ENCODE measurements at places on chromosomes 2 and 18. TPM values are rescaled to one million over a fixed set of nuclear protein-coding genes. Genes with fewer than 3 reads are reported as not detected.

- no peak overlapping the region for H3K4me3 ChIP-seq
- no peaks in the 10 kb centered on the region for H3K4me1 ChIP-seq
- no peak for DNase-seq
- no peaks in the 10 kb centered on the region for H3K27me3 ChIP-seq
These were observed 1947.6 kb upstream of the CELF4 start for GRCh38 chr18:39513186-39513585.

GRCh38 chr2:158204741-158205165, 103.1 kb downstream of the UPP2 start:
- H3K4me1 ChIP-seq, result no peaks in the 10 kb centered on the region
- H3K36me3 ChIP-seq, result no peaks in the 10 kb centered on the region
- no peaks in the 10 kb centered on the region for H3K27me3 ChIP-seq
- H3K27ac ChIP-seq, result no peak overlapping the region
- no peak overlapping the region for H3K4me3 ChIP-seq
- DNase-seq, result no peak

DNA sequence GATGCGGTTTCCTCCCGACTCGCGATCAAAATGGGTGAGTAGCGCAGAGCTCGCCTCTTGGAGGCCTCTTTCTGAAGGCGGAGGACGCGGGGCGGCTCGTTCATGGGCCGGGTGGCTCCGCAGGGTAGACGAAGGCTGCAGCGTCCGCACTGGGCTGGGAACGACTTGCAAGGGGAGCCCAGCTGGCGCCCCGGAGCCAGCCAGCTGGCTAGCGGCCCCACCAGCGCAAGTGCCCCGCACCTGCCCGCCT, 328 bp upstream of the PASK start:
- peak overlapping the region; percentile 99 for H3K4me3 ChIP-seq
- H3K4me1 ChIP-seq, result peaks cover 12% of the 10 kb centered on the region
- no peak overlapping the region for H3K27ac ChIP-seq
- no peaks in the 10 kb centered on the region for H3K27me3 ChIP-seq
- DNase-seq, result no peak
- no peaks in the 10 kb centered on the region for H3K36me3 ChIP-seq

DNA sequence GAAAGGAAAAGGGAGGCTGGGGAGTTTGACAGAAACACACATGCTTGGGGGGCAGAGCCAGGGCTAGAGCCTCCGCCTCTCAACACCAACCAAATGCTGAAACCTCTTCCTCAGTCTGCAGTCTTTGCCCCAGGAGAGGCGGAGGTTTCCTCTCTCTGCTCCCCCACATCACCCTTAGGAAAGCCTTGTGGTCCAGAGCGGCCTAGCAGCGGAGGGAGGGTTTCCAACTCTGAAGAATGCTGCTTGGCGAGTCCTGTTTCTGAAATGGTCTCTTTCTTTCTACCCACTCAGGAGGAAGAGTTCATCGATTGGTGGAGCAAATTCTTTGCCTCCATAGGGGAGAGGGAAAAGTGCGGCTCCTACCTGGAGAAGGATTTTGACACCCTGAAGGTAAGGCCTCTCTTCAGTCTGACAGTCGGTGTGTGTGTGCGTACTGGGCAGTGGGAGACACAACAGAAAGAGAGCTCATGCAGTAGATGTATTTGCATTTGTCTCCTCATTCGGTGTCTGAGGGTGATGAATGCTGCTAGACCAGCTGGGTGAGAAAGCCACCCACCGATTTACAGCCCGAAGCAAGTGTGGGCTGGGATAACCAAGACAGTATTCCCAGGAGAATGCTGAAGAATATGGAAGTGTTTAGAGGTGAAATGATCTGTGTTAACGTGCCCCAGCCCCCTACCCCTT, 190.5 kb downstream of the DYSF start:
- no peak for DNase-seq
- H3K36me3 ChIP-seq, result no peaks in the 10 kb centered on the region
- no peak overlapping the region for H3K4me3 ChIP-seq
- H3K27ac ChIP-seq, result no peak overlapping the region

DNA sequence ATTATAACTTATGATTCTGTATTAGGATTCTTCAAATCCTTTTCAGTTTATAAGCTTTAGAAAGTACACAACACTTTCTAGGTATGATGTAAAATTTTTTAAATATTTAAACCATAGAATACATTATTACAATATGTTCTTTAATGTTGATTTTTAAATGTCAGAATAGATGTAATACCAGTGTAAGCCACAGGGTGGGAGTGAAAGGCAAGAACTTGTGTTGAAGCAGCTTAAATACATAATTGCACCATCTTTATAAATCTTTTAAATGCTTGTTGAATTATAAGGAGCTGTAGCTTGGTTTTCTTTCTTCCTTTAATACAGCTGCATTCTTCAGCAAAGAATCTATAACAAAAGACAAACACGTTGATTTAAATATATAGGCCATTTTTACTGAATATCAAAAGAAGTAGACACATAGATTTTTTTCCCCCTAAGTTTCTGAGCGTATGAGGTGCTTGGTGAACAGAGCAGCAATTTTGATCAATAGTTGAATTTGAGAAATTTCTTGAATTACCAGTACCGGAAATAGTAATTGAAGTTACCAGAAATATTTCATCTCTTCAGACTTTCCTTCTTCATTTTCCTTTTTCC, 63.0 kb downstream of the TANK start:
- no peaks in the 10 kb centered on the region for H3K4me1 ChIP-seq
- H3K27ac ChIP-seq, result no peak overlapping the region
- no peak for DNase-seq
- H3K36me3 ChIP-seq, result peaks cover 11% of the 10 kb centered on the region

DNA sequence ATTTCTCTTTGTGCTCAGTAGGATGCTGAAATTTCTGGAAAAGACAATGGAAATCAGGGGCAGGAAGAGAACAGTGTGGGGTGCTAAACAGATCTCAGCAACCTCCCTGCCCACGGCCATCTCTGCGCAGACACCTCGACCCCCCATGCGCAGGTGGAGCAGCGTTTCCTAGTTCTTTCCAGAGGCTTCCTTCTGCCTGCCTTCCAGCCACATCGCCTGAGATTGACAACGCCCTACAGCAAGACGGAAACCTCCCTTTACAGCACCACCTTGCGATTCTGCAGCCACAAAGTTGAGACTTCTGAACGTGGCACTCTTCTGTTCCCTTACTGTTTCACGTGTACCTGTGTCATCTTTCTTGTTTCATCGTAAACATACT, 31.4 kb upstream of the CASP8 start:
- H3K27ac ChIP-seq, result no peak overlapping the region
- H3K27me3 ChIP-seq, result no peaks in the 10 kb centered on the region
- no peaks in the 10 kb centered on the region for H3K4me1 ChIP-seq
- H3K4me3 ChIP-seq, result no peak overlapping the region
- no peaks in the 10 kb centered on the region for H3K36me3 ChIP-seq

GRCh38 chr18:22399949-22400348, 17.8 kb downstream of the CTAGE1 start:
- H3K27me3 ChIP-seq, result no peaks in the 10 kb centered on the region
- H3K27ac ChIP-seq, result no peak overlapping the region
- no peaks in the 10 kb centered on the region for H3K4me1 ChIP-seq
- DNase-seq, result no peak
- no peaks in the 10 kb centered on the region for H3K36me3 ChIP-seq

DNA sequence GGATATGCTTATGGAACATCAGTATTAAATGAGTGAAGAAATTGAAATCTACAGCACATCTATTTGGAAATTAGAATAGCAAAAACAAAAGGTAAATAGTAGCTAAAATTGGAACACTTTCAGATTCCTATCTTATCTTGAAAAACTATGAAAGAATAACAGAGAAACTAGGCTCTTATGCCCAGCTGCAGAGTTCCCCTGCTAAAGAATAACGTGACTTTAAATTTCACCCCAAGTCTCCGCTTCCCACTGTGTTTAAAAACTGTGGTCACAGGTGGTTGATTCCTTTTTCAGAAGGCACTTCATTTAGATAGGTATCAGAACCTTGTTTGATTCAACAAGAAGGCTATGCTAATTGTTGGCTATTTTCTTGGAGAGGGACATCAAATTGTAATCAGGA, 30.1 kb downstream of the ARHGAP28 start:
- H3K4me3 ChIP-seq, result no peak overlapping the region
- DNase-seq, result no peak
- H3K36me3 ChIP-seq, result no peaks in the 10 kb centered on the region
- no peaks in the 10 kb centered on the region for H3K4me1 ChIP-seq

DNA sequence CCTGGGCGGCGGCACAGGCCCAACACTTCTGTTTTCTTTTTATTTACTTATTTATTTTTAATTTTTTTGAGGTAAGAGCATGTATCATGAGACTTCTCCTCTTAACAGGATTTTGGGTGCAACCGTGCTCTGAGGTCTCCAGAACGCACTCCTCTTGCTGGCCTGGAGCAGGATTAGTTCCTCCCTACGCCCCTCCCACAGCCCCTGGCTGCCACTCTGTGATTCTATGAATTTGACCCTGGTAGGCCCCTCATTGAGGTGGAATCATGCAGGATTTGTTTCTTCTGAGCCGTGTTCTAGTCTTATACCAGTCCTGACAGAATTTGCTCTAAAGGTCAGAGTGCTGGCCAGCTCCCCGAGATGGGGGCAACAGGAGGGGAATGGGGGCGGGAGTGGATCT, 106.5 kb upstream of the HS6ST1 start:
- DNase-seq, result no peak
- no peaks in the 10 kb centered on the region for H3K36me3 ChIP-seq
- H3K4me3 ChIP-seq, result no peak overlapping the region

DNA sequence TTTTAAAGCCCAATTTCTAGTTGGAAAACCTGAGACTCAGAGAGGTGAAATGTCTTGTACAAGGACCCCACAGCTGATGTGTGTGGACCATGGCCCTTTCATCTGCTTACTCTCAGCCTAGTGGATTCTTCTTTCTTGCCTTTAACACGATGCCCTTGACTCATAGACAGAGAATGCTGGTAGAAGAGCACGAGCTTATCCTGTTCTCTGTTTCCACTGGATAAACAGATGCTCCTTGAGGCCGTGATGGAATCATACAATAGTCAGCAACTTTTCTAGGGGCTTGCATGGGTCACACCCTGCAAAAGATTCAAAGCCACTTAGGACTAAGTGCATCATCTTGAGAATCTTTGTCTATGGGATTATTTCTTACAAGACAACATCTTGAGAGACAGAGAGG, 50.9 kb downstream of the MYCN start:
- no peak overlapping the region for H3K4me3 ChIP-seq
- H3K36me3 ChIP-seq, result no peaks in the 10 kb centered on the region
- no peak overlapping the region for H3K27ac ChIP-seq
- DNase-seq, result no peak

- H3K27ac ChIP-seq, result no peak overlapping the region
- no peaks in the 10 kb centered on the region for H3K27me3 ChIP-seq
- peaks cover 3% of the 10 kb centered on the region for H3K36me3 ChIP-seq
- H3K4me3 ChIP-seq, result no peak overlapping the region
- no peak for DNase-seq
- no peaks in the 10 kb centered on the region for H3K4me1 ChIP-seq
These were observed 119.7 kb downstream of the WDR7 start for GRCh38 chr18:56770873-56771272.

GRCh38 chr2:127398239-127398590, 10.4 kb upstream of the MAP3K2 start:
- no peaks in the 10 kb centered on the region for H3K27me3 ChIP-seq
- no peaks in the 10 kb centered on the region for H3K36me3 ChIP-seq
- peak; percentile 88 for DNase-seq

DNA sequence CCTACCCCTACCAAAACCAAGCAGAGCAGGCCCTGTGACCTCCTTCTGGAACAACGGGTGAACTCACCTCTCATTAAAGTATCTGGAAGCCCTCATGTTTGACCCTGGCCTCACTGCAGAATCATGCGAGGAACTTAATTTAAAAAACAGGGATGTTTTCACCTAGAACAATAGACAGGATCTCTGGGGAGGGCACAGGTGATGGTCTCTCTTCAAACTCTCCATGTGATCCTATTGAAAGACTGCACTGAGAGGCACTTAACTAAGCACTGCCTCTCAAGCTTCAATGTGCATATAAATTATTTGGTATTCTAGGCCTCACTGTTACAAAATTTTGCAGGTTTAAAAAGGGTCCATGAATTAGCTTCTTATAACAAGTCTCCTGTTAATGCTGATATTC, 7.5 kb downstream of the ZNF519 start:
- no peaks in the 10 kb centered on the region for H3K4me1 ChIP-seq
- no peak for DNase-seq
- no peaks in the 10 kb centered on the region for H3K27me3 ChIP-seq
- H3K36me3 ChIP-seq, result no peaks in the 10 kb centered on the region
- H3K4me3 ChIP-seq, result no peak overlapping the region

DNA sequence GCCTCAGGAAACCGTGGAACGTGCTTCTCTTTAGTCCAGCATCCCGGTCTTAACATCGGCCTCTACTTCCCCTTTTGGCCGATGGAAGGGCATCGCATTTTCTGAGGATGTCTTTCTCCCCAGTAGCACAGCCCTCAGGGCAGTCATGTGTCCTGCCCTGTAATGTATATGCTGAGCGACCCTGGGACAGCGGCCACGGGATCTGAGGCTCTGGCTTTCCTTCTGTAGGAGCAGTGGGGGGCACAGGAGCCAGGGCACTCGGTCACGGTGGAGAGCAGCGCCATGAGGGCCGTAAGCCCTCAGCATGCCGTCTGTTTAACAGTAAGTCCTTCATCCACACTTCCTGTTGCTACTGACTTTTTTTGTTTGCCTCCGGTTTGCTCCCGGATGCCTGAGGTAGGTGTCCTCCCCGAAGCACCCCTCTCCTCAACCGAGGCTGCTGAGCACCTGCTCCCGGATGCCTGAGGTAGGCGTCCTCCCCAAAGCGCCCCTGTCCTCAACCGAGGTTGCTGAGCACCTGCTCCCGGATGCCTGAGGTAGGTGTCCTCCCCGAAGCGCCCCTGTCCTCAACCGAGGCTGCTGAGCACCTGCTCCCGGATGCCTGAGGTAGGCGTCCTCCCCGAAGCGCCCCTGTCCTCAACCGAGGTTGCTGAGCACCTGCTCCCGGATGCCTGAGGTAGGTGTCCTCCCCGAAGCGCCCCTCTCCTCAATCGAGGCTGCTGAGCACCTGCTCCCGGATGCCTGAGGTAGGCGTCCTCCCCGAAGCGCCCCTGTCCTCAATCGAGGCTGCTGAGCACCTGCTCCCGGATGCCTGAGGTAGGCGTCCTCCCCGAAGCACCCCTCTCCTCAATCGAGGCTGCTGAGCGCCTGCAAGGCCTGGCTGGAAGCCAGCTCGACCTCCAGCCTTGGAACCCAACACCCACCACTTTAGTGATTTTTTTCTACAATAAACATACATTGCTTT, 169.3 kb downstream of the HDAC4 start:
- DNase-seq, result no peak
- H3K36me3 ChIP-seq, result no peaks in the 10 kb centered on the region
- H3K27ac ChIP-seq, result no peak overlapping the region
- no peaks in the 10 kb centered on the region for H3K4me1 ChIP-seq

- no peaks in the 10 kb centered on the region for H3K36me3 ChIP-seq
- H3K4me3 ChIP-seq, result no peak overlapping the region
- H3K4me1 ChIP-seq, result no peaks in the 10 kb centered on the region
- H3K27me3 ChIP-seq, result no peaks in the 10 kb centered on the region
- H3K27ac ChIP-seq, result no peak overlapping the region
These were observed 48.0 kb downstream of the SCN2A start for GRCh38 chr2:165287094-165287778.

The RASGRP3 gene
- 16.2 TPM for total RNA-seq

The SERPINB10 gene
- not detected for total RNA-seq

The KCNK3 gene
- 6.9 TPM for total RNA-seq

The GNAL gene
- 20.4 TPM for total RNA-seq

The CHMP3 gene
- 139 TPM for total RNA-seq

The CYP26B1 gene
- 20.8 TPM for total RNA-seq

Data from thoracic aorta (tissue), 2 donors.